ENCODE measurements at places on chromosomes 2 and 18.

DNA sequence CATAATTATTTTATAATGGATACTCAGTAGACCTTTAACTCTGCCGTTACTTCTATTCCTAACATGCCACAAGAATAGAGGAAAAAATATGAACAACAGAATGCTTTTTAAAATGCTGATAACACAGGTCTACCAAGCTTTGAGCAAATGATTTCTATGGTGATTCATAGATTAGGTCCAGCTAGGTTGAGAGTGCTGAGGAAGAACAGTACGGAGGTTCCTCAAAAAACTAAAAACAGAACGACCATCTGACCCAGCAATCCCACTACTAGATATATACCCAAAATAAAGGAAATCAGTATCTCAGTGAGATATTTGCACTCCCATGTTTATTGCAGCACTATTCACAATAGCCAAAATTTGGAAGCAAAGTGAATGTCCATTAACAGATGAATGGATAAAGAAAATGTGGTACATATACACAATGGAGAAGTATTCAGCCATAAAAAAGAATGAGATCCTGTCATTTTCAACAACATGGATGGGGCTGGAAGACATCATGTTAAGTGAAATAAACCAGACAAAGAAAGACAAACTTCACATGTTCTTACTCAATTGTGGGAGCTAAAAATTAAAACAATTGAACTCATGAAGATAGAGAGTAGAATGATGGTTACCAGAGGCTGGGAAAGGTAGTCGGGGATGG lies 111.6 kb upstream of the SERTAD2 start:
- no peak for DNase-seq

DNA sequence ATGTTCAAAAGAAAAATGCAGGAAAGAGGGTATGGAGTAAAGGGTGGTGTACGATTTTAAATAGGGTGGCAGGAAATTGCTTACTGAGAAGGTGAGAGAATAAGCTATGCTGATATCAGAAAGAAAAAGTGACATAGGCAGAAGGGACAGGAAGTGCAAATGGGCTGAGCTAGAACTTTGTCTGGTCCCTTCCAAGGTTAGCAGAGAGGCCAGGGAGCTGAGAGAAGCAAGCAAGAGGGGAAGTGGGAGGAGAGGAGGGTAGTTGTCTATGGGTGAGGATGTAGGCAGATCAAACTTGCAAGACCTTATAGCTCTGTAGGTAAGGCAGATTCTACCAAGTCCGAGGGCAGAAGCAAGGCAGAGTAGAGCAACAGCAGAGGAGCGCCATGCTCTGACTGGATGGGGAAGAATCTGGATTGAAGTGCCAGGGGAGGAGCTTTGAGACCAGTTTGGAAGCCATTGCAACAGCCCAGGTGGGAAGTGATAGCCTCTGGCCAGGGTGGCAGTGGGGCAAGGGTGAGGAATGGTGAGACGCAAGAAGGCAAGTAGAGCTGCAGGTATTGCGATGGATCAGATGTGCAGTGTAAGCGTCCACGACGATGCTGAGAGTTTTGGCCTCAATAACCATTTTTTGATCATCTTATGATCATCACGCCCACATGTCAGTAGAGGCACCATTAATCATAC lies 134.4 kb upstream of the APCDD1 start:
- DNase-seq, result no peak

DNA sequence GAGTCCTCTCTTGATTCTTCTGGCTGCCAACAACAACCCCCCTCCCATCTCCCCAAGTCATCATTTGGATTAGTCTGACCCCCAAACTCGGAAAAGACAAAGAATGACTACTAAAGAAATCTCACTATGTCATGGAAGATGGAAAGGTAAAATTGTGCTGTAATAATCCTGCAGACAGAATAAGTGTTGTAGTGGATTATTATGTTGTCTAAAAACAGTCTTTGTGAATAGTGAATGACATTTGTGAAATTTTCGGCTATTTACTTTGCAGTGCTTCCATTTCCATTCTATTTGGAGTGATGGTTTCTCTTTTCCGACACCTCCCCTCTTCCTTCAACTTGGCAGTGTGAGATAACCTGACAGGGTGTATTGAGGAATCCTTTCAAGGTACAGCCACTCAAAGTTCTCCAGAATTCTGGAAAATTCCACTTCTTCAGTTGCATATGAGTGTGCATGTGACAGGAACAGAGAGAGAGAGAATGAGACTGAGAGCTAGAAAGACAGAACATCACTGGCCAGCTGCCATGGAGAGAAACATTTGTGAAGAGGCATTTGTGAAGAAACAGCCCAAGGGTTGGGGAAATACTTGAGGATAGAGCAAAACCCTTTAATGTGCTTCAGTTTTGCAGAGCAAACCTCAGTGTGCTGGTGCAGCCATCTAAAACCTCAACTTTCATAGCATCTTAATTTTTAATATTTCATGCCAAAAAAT lies 141.9 kb upstream of the DLX2 start:
- DNase-seq, result no peak

DNA sequence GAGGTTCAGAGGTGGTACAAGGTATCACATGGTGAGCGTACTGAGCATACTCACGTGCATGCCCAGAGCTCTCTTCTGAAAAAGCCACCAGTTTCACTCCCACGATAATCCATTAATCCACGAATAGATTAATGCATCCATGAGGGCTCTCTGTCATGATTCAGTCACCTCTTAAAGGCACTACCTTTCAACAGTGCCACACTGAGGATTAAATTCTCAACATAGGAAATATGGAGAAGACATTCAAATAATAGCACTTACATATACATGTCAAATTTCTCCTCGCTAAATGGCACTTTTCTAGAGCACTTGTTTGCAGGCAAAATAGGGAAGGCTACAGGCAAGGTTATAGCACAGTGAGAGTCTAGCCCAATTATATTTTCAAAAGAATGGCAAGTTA lies 825.9 kb downstream of the TRIB2 start:
- DNase-seq, result no peak

Measured in stimulated activated CD4-positive, alpha-beta T cell treated with anti-CD3 and anti-CD28 coated beads, Interleukin-15, amount 100 ng/mL, for 1 hour (primary cell).